ENCODE measurements at places on chromosomes 11 and 22.

- DNase-seq = no peak
These were observed 84.6 kb upstream of the PARVA start for GRCh38 chr11:12292766-12293165.

DNA sequence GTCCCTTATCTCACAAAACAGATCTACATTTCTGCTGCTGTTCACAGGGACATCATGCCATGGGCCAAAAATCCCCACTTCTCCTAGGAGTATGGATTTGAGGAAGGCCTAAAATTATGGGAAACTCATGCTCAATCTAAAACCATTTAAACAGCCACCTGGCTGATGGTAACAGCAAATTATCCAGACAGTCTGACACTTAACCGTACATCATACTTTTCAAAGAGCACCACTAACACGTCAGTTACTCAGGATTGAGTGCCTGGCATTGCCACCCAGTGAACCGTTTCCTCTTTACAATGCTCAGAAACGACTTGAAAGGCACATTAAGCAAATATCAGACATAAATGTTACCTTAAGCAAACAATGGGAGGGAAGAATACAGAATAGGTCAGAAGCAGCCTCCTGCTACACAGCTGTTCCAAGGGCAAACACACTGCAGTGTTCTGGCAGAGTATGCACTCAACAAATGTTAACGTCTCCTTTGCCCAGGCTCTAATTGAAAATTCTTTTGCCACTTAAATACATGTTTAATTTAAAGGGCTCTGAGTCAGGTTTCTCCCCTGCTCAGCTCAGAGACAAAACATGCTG is 18.8 kb upstream of the SLC36A4 start:
- no peak for DNase-seq

DNA sequence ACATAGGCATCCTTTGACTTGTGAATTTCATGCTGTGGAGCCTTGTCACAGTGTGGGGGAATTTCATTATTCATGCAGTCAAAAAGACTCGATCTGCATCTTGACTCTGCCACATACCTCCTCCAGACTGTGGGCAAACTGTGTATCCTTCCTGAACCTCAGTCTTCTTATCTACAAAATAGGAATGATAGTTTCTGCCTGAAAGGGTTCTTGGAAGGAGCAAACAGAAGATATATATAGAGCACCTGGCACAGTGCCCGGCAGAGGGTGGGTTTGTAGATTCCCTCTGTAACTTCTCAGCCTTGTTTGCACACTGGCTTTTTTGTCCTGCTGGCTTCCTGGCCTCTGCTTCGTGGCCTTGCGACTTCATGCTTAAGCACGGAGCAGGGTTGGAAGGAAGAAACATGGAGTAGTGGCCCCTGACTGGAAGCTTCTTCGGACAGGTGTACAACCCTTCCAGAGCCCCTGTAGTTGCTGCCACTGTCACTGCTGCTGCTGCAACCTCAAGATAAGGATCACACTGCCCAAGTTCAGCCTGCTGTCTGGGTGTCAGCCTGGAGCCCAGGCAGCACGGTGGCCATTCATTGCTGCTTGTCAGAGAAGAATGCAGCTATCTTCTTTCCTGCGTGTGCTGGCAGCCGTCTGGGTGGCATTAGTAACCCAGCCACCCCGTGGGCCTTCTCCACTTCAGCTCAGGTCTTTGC is 106.4 kb downstream of the MICAL2 start:
- DNase-seq = no peak

GRCh38 chr11:62338218-62338617 is 970 bp downstream of the ASRGL1 start:
- no peak for DNase-seq

DNA sequence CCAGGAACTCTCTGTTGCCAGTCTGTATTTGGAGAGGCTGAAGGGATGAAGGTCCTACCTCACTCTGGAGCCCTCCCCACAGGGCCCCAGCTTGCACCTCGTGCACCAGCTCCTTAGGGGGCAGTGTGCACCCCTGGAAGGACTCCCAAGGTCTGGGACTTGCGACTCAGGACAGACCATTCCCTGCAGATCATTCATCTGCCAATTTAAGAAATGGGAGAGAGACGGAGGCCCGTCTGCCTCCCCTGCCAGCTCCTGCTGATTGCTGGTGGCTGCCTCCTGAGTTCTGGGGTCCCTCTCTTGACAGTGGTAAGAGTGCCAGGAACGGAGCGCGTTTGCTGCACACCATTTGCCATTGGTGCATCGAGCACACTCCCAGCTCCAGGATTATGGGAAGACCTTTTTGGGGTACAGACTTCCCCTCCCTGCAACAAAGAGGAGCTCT is 27.4 kb upstream of the MALAT1 start:
- peak; percentile 96 for DNase-seq

DNA sequence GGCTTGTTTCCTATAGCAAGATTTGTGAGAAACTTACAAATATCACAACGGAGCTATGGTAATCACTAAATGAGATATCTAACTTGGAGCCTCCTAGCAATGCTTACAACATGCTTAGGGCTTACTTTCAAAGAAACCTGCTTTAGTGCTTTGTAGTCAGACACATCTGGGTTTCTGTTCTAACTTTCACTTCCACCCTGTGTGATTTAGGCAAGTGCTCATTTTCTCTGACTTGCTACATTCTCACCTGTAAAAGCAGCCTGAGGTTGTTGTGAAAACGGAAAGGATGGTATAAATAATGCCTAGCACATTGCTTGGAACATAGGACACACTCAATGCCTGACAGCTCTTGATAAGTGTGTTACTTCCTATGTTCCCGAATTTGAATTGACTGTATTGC is 45.6 kb downstream of the LRRC4C start:
- no peak for DNase-seq

DNA sequence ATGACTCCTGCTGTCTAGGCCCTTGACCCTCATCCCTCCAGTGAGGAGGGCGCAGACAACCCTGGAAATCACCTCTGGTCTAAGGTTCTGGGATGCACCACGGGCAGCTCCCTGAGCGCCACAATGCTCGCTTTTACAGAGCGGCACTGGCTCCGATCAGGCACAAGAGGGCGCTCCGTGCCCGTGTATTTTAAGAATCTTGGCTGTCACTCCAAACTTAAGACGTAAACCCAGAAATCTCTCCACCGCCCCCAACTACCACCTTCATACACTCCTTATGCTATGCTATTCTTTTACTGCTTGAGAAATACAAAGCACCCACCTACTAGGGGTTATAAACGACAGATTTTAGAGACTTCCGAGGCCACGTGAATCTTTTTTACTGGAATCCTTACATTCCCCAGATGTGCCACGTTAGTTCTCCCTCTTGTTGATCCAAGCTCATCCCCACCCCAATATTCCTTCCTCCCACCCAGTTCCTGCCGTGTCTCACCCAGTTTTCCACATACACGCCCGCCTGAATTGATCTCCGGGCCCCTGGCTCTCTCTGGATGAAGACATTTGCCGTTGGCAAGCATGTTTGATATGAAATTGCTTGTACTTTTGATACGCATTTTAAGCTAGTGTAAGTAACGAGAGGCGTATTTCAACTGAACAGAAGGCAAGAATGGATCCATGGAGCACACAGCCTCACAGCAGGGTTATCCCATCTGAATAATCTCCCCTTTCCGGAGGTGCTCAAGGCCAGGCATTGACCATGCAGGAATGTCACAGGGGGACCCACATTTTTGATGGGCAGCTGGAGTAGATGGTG is 453.5 kb downstream of the OPCML start:
- peak; percentile 81 for DNase-seq

DNA sequence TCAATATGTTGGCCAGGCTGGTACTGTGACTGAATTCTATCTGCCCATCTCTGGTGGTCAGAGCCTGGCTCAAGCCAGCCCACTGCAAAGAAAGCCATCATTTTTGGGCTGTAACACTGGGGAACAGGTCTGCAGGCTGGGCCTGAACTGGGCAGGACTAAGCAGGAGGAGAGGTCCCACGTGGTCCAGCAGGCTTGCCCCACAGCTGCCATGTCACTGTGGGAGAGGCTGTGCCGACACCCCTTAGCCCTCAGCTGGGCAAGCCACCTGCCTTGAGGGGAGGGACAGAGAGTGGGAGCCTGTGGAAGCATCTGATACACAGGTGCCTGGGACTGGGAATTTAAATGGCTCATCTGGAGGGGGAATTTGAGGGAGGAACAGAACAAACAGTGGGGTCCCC is 66.7 kb upstream of the CLTCL1 start:
- DNase-seq = no peak

GRCh38 chr11:26187639-26188038 is 144.3 kb upstream of the ANO3 start:
- DNase-seq = peak; percentile 70

DNA sequence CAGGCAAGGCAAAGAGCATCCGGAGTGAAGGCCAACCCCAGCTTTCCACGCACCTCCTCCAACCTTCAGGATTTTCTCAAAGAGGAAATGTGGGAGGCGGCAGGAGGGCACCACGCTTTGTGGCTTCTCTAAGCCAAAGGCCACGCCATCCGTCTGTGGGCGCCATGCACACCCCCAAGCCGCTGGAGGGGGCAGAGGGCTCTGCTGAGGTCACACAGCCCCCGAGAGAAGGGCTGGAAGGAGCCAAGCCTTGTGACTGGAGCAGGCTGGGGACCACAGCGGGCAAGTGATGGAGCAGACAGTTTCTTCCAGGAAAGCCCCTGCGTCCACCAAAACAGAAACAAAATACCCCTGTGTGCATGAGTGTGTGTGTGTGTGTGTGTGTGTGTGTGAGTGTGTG is 527.4 kb downstream of the BRD1 start:
- DNase-seq = no peak

DNA sequence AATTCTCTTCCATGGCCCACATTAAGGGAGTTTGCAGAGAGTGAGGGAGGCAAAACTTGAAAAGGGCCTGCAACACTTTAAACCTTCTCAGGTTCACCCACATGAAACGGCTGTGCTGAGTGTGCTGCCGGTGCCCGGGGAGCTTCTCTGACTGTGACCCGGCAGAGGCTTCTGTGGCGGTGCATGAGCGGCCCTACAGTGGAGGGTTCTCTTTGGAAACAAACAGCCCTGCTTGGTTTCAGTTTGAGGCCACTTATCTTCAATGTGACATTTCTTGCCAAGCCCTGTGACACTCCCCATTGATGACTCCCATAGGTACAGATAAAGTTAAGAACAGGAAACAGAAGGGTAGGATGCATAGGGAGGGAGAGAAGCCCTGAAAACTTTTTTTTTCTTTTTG is 31.8 kb downstream of the FAM118A start:
- DNase-seq = no peak

- DNase-seq = no peak
These were observed 27.9 kb downstream of the EXPH5 start for GRCh38 chr11:108565653-108566052.

GRCh38 chr11:66082946-66083698 is 13.1 kb downstream of the PACS1 start:
- DNase-seq = no peak

GRCh38 chr11:27352781-27353180 is 10.2 kb downstream of the CCDC34 start:
- DNase-seq = no peak

DNA sequence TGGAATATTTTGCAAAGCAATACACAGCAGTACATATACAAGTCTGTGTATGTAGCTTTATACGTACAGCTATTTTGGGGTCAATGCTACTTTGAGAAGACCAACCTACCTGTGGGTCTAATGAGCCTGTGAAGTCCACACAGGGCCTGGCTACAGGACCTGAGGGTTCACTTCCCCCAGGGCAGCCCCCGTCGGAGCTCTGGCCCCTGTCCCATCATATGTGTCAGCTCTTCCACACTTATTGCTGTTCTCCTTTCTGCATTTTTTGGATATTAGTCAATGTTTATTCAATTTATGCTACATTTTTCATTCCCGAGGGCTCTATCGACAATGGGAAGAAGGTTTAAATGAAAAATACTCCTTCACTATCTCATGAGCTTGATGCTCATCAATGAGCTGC is 1473.6 kb downstream of the BRD1 start:
- DNase-seq = no peak

DNA sequence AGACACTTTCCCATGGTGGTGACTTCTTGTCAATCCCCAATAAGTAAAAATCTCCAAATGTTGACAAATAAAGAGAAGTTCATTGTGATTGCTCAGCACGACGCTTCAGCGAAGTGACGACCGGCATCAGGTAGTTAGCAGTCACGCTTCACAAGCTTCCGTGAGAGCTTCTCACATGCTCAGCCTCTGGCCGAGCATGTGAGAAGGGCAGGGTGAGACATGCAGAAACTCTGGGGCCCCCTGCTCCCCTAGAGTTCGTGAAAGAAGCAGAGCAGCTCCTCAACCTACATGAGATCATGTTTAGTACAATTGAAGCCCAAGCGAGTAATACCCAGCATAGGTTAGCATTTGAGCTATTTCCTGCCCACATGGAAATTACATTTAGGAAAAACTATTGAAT is 4.4 kb upstream of the C11orf16 start:
- no peak for DNase-seq

GRCh38 chr11:24056051-24056450 is 440.8 kb upstream of the LUZP2 start:
- DNase-seq = no peak

GRCh38 chr22:50463188-50463900 is 11.5 kb downstream of the SBF1 start:
- DNase-seq = no peak

DNA sequence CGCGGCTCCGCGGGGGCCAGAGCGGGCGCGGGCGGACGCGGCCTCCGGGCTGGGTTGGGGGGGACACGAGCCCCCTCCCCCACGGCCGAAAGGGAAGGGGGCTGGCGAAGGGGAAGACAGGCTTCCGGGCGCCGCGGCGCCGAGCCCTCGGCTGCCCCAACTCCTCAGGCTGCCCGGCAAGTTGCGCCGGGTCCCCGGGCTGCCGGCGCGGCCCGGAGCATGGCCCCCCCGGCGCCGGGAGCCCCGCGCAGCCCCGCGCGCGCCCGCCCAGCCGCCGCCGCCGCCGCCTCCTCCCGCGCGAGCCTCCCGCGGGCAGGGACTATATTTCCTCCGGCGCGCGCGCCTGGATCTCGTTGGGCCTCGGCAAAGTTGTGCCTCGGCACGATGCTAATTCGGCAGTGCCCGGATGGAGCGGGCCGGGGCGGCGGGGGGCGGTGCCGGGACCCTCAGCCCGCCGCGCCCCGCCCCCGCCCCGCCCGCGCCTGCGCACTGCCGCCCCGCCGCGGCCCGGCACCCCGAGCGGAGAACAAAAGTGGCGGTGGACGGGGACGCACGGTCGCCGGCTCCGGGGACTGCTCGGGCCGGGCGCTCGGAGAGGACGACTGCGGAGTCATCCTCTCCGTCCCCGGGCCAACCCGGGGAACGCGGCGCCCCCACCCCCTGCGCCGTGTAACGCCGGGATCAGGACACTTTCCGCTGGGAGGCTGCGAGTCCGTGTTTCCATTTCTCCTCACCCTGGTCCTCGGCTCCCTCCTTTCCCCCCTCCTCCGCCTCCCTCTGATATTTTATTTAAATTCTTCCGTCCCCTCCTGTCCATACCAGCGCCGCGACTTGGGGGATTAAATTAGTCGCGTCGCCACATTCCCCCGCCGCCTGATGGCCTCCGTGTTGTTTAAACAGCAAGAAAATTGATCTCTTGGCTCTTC is at the start of gene PHF21B:
TSS of gene PHF21B (minus strand) at position 400 of the 926 bp plus-strand sequence. CDS start 456 bp downstream, outside the sequence.
- DNase-seq = peak; percentile 56

DNA sequence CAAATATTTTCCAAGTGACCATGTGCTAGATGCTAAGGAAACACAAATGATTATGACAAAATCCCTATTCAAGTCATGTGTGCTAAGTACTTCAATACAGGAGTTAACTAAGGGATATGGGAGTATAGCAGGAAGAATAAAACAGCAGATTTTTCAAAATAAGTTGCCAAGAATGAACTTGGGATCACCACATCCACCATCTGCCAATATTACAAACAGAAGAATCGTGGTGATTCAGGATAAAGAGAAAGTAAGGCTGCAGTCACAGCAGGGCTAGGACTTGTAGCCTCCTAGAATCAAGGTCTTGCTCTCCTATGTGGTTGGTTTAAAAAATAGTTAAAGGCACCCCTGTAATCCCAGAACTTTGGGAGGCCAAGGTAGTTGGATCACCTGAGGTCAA is 34.3 kb downstream of the MRTFA start:
- no peak for DNase-seq
